ENCODE measurements at places on chromosomes 12 and 14.
A peak's percentile ranks its signal among the peaks of the same experiment; 100 is the strongest.

DNA sequence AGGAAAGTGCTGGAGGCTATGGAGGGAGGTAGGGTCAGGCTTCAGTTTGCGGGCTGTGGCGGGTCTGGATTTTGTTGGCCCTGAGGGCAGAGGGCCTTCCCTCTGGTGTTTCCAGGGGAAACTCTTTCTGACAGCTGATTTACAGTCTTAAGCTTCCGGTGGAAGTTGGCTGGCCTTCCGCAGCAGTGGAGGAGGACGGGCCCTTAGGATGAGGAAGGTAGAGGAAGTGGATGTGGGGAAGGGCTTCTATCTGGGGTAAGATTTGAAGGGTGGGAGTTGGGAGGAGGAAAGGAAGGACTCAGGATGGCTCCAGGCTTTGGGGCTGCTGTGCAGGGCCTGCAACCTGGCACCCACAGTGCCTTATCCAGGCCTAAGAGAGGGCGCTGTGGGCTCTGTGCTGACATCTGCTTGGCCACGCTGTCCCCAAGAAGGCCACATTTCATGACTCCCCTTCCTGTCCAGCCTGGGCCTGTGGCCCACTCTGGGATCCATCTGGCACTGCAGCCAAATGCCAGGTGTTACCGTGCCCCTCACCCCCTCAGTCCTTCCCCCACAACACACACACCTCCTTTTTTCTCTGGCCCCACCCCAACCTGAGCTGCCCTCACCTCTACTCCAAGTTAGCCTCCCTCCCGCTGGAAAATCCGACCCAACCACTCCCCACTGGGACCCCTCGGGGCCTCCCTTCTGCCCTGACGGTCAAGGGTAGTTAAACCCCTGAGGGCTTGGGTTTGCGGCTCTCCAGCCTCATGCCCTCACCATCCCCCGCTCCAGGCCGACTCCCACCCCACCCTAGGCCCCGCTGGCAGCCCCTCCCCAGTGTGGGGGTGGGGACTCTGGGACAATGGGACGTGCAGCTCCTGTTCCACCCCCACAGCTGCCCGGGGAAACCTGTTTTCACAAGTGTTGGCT is 7.7 kb upstream of the PPP1R13B start:
- peak; percentile 41 for DNase-seq

DNA sequence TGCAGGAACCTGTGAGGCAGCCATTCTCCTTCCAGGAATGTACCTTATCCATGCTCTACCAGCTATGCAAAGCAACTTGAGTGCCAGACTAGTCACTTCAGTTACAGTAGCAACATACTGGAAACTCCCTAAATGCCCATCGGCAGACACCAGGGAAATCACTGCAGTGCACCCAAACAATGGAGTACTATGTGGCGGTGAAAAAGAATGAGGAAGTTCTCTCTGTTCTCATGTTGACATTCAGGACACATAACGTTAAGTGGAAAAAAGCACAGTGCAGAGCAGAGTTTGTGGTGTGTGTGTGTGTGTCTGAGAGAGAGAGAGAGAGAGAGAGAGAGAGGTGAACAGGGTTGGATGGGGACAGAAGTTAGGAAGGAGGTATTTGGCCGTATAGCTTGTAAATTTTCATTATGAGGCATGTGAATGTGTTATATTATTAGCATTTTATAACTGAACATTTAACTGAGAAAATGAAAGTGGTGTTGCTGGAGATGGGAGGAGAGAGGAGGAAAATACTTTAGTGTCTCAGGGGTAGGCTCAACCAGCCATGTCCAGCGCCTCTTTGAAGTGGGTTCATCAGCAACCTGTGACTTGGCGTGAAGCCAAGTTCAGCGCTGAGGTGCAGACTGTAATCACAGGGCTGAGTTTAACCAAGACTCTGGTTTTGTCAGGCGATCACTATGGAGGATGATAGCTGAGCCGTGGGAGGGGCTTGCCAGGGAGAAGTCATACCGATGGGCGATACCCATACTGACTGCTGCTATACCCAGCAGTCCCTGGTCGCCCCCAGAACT is 17.3 kb downstream of the TNFAIP2 start:
- DNase-seq: no peak

- no peak for DNase-seq
Observed at GRCh38 chr14:62687818-62688217, 357.4 kb downstream of the KCNH5 start.

- DNase-seq: no peak
Observed at GRCh38 chr12:121489874-121490273, 90.0 kb downstream of the RNF34 start.

DNA sequence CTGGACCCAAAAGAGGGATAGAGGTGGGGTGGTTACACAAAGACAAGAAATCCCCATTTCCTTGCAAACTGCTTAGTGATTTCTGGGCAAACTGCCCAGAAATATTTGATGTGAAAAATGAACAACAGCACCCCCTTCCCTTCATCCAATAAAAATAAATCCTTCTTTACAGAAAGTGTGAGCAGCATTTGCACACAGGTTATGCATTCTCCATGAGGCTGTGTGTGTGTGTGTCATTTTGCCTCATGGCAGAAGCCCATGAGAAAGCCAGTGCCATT is 17.2 kb upstream of the NRXN3 start:
- no peak for DNase-seq

DNA sequence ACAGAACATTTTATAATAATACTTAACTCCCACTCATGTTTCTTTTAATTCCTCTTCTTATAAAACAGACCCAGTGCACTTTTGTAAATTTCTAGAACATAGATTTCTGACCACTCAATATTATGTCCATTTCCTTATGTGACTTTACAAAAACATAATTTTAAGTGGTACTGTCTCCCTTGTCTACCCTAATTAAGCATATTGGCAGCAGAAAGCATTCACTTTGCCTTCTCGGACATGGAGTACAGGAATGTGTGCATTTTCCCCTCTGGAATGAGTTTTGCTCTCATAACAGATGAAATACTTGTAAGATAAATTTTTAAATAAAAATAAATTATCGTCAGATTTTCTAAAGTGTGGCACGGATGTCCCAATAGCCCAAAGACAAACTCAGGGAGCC is 129.5 kb upstream of the MDM1 start:
- DNase-seq: no peak

- DNase-seq: no peak
Observed at GRCh38 chr14:28344381-28344780, 422.2 kb upstream of the FOXG1 start.

GRCh38 chr14:95442016-95442632 is 74.3 kb downstream of the SYNE3 start:
- DNase-seq: no peak

DNA sequence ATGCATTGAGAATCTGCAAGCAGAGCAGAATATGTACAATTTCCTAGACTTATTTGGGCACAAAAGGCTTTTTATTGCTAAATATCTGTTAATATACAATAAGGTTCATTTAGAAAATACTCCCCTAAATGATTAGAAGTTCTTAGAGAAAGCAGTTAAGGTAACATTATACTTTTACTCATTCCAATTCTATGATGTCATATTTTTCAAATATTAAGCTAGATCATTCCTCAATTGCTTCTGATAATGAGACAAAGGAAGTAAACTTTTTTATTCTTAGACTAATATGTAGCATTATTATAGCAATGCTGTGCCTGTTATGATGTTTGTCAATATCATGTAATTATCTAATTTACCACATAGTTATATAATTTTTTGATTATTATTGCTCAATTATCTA is 447.0 kb downstream of the SLC16A7 start:
- DNase-seq: no peak

- DNase-seq: no peak
Observed at GRCh38 chr12:120933786-120934185, 29.6 kb upstream of the SPPL3 start.

DNA sequence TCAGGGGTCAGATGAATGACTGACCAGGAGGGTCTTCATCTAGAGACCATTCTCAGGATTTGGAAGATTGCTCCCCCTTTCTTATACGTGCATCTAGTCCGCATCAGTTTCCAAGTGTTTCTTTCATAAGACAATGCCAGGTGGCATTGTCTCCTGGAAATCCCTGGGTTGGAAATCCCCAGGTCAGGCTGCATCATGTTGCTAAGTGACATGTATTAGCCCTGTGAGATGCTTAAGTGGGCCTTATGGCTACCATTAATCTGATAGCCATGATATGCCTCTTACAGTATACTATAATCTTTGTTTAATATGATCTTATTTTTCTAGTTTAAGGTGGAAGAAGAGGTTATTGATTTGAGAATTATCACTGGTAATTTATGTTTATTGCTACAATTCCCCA is 92.8 kb downstream of the DIO3 start:
- DNase-seq: no peak

- no peak for DNase-seq
Observed at GRCh38 chr12:62400135-62400534, 66.5 kb upstream of the MON2 start.

DNA sequence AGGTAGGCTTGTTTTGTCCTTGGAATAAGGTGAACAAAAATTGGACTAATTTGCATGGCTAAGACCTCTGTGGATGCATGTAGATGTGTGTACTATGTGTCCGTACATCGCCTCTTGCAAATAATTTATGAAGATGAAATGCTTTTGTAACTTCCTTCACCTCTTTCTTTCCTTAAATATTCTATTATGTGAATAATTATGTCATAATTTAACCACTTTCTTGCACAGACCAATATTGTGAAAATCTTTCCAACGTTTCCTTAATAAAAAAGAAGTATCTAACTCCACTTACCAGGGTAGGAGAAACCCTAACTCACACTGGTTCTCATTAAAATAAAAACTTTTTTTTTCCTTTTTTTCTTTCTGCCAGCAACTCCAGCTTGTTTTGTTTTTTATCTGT is 4.0 kb downstream of the NANOG start:
- DNase-seq: no peak

GRCh38 chr12:111867531-111867930 is 25.5 kb downstream of the MAPKAPK5 start:
- no peak for DNase-seq

DNA sequence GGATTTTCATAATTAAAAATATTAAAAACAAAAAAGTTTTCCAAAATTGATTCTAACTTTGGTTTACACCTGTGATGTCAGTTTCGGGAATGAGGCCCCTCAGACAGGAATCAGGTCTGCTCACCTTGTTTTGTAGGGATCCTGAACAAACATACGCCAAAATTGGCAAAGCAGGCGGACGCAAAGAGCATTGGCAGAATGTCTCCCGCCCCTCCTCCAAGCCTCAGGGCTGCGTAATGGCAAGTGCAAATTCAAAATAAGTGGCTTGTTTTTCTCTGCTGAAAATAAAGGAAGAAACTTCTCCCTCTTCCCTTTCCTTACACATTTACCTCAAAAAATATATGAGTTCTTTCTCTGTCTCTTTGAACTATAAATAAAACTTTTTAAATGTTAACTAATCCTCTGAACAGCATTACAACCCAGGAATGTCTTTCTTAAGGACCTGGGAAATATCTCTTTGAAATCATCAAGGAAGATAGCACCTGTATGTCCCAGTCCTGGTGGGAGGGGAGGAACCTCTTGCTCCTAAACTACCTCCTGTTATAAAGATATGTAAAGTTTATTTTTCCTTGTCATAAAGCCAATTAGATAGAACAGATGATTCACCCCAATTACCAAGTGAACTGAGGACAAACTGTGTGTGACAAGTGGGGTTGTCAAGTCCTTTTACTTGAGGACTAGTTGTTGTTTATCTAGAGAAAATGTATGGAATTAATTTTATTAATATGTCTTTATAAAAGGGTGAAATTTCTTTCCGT is 16.5 kb downstream of the OR6J1 start:
- DNase-seq: no peak

DNA sequence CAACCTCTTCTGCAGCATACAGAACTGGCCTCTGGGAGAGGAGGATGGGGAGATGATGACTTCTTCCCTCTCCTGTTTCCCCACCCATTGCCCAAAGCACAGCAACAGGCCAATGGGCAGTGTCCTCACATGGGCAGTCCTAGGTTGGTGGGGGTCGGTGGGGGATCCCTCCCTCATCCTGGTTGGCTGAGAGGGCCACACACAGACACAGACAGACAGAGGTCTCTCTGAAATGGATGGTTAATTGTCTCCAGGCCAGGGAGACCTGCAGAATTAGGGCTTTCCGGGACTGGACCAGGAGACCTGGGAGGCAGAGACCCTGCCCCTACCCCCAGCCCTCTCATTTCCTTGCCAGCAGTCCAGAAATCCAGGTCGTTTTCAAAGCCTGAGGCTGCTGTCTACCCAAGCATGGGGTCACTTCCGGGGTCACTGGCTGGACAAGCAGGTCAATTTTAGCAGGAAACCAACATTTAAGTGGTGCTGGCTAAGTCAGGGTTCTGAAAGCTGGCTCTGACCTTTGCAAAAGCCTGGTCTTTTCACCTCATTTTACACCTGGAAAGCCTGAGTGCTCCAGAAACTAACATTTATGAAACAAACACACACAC is 48.6 kb upstream of the TBX3 start:
- DNase-seq: no peak

DNA sequence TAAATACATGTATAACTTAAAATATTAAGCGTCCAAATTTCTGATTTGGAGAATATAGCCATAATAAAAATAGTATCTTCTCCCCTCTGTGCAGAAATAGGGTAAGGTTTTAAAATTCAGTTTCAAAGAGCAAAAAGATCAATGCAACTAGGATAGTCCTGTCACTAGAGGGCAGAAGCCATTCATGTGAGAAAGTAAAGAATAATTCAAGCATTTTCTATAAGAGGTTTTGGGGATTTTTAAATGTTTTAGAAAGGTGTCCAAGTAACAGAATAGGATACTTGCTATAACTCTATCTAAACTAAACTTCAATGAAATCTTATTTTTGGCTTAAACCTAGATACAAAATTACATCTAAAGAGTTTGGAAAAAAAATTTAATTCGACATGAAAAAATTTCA is 50.3 kb downstream of the ADAMTS20 start:
- DNase-seq: no peak

DNA sequence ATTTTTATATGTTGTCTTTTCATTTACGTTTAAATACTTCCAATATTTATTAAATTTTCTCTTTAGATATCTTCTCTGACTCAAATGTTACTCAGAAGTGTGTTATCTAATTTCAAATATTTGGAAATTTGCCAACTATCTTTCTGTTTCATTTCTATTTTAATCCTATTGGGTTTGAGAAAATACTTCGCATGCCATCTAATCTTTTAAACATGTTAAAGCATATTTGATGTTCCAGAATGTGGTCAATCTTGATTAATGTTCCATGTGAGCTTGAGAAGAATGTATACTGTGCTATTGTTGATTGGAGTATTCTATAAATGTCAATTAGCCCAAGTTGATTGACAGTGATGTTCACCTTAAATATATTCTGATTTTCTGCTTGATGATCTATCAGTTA is 11.9 kb upstream of the DCN start:
- DNase-seq: no peak

DNA sequence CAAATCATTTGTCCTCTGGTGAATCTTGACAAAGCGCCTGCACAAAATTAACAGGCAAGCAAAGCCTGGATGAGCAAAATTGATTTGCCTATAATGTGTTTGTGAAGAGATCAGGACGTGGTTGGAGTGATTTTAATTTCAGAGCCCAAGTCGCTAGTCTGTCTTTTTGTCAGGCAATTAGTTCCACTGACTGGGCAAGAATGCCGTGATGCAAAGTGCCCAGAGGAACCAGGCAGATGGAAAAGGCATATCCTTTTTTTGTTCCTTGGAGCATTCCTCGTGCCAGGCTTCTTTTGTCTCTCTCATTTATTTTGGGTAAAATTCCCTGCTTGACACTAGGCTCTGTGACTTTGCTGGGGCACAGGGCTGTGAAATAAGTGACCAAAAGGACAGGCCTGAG is 65.9 kb upstream of the CCDC198 start:
- no peak for DNase-seq
